ENCODE measurements at places on chromosomes 11 and 22. TPM values are rescaled to one million over a fixed set of nuclear protein-coding genes. Genes with fewer than 3 reads are reported as not detected.

The OR51G1 gene
- not detected for total RNA-seq

The MYO18B gene
- 2.5 TPM for total RNA-seq

The PLA2G3 gene
- 9.8 TPM for total RNA-seq

The SCN4B gene
- 1.3 TPM for total RNA-seq

The PATE2 gene
- total RNA-seq = not detected

The CLDN5 gene
- 34.7 TPM for total RNA-seq

The PGR gene
- 0.41 TPM for total RNA-seq

GRCh38 chr11:17602105-17603001 is 55.3 kb downstream of the OTOG start:
- no peaks in the 10 kb centered on the region for H3K4me1 ChIP-seq
- H3K4me3 ChIP-seq = no peak overlapping the region
- H3K27ac ChIP-seq = no peak overlapping the region
- H3K36me3 ChIP-seq = no peaks in the 10 kb centered on the region

GRCh38 chr22:44347549-44347948 is 34.8 kb upstream of the SHISAL1 start:
- H3K27me3 ChIP-seq = no peaks in the 10 kb centered on the region
- no peaks in the 10 kb centered on the region for H3K36me3 ChIP-seq
- peaks cover 7% of the 10 kb centered on the region for H3K4me1 ChIP-seq
- H3K4me3 ChIP-seq = no peak overlapping the region
- no peak for DNase-seq
- no peak overlapping the region for H3K27ac ChIP-seq

DNA sequence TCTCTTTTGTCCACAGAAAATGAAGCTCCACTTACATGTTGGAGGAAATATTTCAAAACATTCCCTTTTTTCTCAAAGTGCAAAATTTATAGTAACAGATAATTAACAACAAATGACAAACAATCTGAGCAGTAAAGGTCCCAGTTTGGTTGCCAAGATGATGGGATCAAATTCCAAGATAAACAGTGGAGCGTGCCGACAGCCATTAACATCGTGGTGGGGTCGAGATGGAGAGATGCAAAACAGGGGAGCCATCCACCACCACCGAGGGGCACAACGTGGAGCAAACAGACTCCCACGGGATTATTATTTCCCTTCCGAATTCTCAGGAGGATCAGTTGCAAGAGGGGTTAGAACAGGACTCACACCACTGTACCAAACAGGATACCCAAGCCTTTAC is 17.2 kb downstream of the MPPED2 start:
- H3K4me1 ChIP-seq = no peaks in the 10 kb centered on the region
- H3K27ac ChIP-seq = no peak overlapping the region
- DNase-seq = no peak
- no peaks in the 10 kb centered on the region for H3K27me3 ChIP-seq

GRCh38 chr22:17601031-17601430 is 27.5 kb downstream of the ATP6V1E1 start:
- DNase-seq = no peak
- H3K27ac ChIP-seq = no peak overlapping the region
- no peak overlapping the region for H3K4me3 ChIP-seq
- H3K27me3 ChIP-seq = no peaks in the 10 kb centered on the region
- H3K4me1 ChIP-seq = no peaks in the 10 kb centered on the region

DNA sequence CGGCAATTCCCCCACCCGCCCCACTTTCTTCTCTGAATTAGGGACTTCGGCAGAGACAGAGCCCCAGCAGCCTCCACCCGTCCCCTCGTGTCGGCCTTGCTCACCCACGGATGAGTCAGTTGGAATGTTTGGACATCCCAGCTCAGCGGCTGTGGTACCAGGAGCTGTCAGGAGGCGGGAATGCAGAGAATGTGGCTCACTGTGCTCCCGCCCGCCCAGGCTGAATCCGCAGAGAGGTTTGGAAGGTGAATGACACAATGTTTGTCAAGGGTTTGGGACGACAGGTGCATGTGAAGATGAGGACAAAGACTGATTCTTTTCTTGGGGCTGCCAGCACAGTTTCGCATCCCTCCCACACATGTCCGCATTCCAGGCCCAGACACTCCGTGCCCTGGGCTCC is 39.6 kb downstream of the LIF start:
- H3K27me3 ChIP-seq = no peaks in the 10 kb centered on the region
- peak overlapping the region; percentile 44 for H3K27ac ChIP-seq
- H3K4me1 ChIP-seq = peaks cover 12% of the 10 kb centered on the region

- H3K27me3 ChIP-seq = peaks cover 17% of the 10 kb centered on the region
- no peaks in the 10 kb centered on the region for H3K4me1 ChIP-seq
- H3K27ac ChIP-seq = peak overlapping the region; percentile 96
- DNase-seq = no peak
- peak overlapping the region; percentile 73 for H3K4me3 ChIP-seq
- peaks cover 24% of the 10 kb centered on the region for H3K36me3 ChIP-seq
Observed at GRCh38 chr11:32829157-32829679, 509 bp upstream of the PRRG4 start.

DNA sequence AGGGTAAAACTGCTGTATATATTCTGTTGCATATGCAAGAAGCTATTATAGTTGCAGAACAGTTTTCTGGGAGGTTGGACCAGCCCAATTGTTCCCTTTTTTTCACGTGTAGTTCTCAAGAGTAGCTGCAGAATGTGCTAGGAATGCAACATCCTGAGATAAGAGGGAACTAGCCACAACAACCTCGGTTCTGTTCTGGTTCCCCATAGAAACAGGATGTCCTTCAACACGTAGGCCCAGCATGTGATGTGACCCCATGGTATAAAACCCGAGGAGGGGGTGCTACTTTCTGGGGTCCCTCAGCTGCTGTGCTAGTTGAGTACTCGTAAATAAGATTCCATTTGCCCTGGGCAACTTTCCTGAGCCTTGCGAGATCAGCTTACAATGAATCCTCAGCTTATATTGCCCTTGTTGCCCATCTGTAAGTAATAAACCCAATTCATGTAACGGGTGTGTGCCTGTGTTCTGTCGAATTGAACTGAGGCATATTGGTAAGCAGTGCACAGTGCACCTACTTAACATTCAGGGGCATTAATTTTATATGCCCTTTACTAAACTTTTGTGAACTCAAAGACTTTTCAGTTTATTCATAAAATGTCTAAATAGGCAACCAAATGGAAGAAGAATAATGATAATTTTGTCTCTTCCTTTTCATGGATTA is 23.0 kb upstream of the TRAF6 start:
- H3K36me3 ChIP-seq = no peaks in the 10 kb centered on the region
- H3K27ac ChIP-seq = no peak overlapping the region
- H3K4me3 ChIP-seq = no peak overlapping the region
- H3K27me3 ChIP-seq = no peaks in the 10 kb centered on the region

- DNase-seq = no peak
- no peak overlapping the region for H3K27ac ChIP-seq
- H3K27me3 ChIP-seq = no peaks in the 10 kb centered on the region
- no peaks in the 10 kb centered on the region for H3K36me3 ChIP-seq
- peaks cover 57% of the 10 kb centered on the region for H3K4me1 ChIP-seq
Observed at GRCh38 chr11:10670099-10670498, 23.5 kb downstream of the IRAG1 start.

- H3K27ac ChIP-seq = no peak overlapping the region
- DNase-seq = no peak
- H3K4me3 ChIP-seq = no peak overlapping the region
- H3K27me3 ChIP-seq = no peaks in the 10 kb centered on the region
- H3K4me1 ChIP-seq = no peaks in the 10 kb centered on the region
- H3K36me3 ChIP-seq = no peaks in the 10 kb centered on the region
Observed at GRCh38 chr22:27352426-27352825, 449.1 kb downstream of the MN1 start.

GRCh38 chr11:102447193-102447592 is 5.4 kb downstream of the TMEM123 start:
- DNase-seq = no peak
- no peak overlapping the region for H3K4me3 ChIP-seq
- H3K27me3 ChIP-seq = no peaks in the 10 kb centered on the region
- peaks cover 43% of the 10 kb centered on the region for H3K36me3 ChIP-seq
- no peak overlapping the region for H3K27ac ChIP-seq

- no peak overlapping the region for H3K4me3 ChIP-seq
- no peaks in the 10 kb centered on the region for H3K4me1 ChIP-seq
- H3K27me3 ChIP-seq = no peaks in the 10 kb centered on the region
- peak overlapping the region; percentile 35 for H3K27ac ChIP-seq
- no peak for DNase-seq
Observed at GRCh38 chr11:46491661-46492330, 100.2 kb upstream of the CHRM4 start.
